Aorta (tissue), 5 donors: ENCODE measurements at places on chromosomes 6 and 20. TPM values are rescaled to one million over a fixed set of nuclear protein-coding genes. Genes with fewer than 3 reads are reported as not detected.

Gene TRIM31
- total RNA-seq = not detected

Gene FOXS1
- 20.2 TPM for total RNA-seq

Gene UNC5CL
- total RNA-seq = 1.4 TPM

Gene SRMS
- total RNA-seq = not detected

Gene GRIK2
- 3.0 TPM for total RNA-seq
